ENCODE measurements at places on chromosomes 11 and 22. TPM values are rescaled to one million over a fixed set of nuclear protein-coding genes. Genes with fewer than 3 reads are reported as not detected.

- DNase-seq: no peak
- H3K4me3 ChIP-seq: no peak overlapping the region
- no peaks in the 10 kb centered on the region for H3K4me1 ChIP-seq
- H3K36me3 ChIP-seq: no peaks in the 10 kb centered on the region
- no peak overlapping the region for H3K27ac ChIP-seq
- no peaks in the 10 kb centered on the region for H3K27me3 ChIP-seq
Measured at GRCh38 chr11:36015799-36016198, 71.9 kb downstream of the LDLRAD3 start.

DNA sequence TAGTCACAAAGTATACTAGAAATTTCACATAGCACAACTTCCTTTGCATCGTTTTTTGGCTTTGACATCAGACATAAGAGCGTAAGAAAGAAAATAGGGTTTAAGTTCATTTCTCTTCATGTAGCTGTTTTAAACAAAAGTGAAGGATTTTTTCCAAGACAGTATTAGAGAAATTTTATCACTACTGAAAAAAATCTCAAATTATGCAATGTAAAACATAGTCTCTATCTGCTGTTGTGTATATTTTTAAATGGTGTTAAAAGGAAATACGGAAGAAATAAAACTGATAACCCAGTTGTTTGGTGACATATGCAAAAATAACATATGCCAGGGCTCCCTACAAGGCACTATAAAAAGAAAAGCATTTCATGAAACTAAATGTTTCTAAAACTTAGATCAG, 1449.4 kb downstream of the LRRC4C start:
- H3K27ac ChIP-seq: no peak overlapping the region
- no peaks in the 10 kb centered on the region for H3K36me3 ChIP-seq
- no peaks in the 10 kb centered on the region for H3K27me3 ChIP-seq
- DNase-seq: no peak

ALDH3B2 gene
- polyA plus RNA-seq: not detected

DNA sequence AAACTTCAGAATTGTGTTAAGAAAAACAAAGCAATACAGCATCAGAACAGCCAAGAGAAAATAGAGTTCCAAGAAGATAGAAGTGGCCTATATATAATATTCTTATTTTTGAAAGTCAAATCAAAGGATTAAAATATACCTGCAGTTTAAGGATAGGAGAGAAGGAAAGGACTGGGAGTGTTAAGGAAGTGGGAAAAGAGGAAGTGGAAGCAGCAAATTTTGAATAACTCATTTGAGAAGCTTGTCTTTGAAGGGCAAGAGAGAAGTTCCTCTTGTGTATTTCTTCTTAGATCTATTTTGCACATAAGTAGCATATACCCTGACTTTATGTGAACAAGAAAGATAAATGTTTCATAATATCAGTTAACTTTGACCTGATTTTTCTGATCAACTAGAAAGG, 62.6 kb upstream of the SLC17A6 start:
- no peak for DNase-seq
- no peaks in the 10 kb centered on the region for H3K36me3 ChIP-seq
- H3K4me3 ChIP-seq: no peak overlapping the region
- H3K27me3 ChIP-seq: no peaks in the 10 kb centered on the region
- H3K4me1 ChIP-seq: no peaks in the 10 kb centered on the region
- no peak overlapping the region for H3K27ac ChIP-seq

DNA sequence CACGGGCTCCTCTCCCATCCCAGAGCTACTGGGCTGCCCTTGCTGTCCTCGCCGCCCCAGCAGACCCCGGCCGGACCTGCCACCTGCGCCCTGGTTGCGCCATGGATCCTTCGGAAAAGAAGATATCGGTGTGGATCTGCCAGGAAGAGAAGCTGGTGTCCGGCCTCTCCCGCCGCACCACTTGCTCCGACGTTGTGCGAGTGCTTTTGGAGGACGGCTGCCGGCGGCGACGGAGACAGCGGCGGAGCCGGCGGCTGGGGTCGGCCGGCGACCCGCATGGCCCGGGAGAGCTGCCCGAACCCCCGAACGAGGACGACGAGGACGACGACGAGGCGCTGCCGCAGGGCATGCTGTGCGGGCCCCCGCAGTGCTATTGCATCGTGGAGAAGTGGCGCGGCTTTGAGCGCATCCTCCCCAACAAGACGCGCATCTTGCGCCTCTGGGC, 382 bp downstream of the RASSF10 start:
- no peak overlapping the region for H3K27ac ChIP-seq
- H3K4me3 ChIP-seq: no peak overlapping the region
- H3K27me3 ChIP-seq: peaks cover 9% of the 10 kb centered on the region
- DNase-seq: no peak
- no peaks in the 10 kb centered on the region for H3K36me3 ChIP-seq

Measured in small intestine (tissue), 16 donors.